ENCODE measurements at places on chromosomes 3 and 15.

- no peak for DNase-seq
Measured at GRCh38 chr3:61237858-61238257, 13.4 kb downstream of the FHIT start.

GRCh38 chr15:79450648-79451047 is 18.5 kb downstream of the MINAR1 start:
- no peak for DNase-seq

DNA sequence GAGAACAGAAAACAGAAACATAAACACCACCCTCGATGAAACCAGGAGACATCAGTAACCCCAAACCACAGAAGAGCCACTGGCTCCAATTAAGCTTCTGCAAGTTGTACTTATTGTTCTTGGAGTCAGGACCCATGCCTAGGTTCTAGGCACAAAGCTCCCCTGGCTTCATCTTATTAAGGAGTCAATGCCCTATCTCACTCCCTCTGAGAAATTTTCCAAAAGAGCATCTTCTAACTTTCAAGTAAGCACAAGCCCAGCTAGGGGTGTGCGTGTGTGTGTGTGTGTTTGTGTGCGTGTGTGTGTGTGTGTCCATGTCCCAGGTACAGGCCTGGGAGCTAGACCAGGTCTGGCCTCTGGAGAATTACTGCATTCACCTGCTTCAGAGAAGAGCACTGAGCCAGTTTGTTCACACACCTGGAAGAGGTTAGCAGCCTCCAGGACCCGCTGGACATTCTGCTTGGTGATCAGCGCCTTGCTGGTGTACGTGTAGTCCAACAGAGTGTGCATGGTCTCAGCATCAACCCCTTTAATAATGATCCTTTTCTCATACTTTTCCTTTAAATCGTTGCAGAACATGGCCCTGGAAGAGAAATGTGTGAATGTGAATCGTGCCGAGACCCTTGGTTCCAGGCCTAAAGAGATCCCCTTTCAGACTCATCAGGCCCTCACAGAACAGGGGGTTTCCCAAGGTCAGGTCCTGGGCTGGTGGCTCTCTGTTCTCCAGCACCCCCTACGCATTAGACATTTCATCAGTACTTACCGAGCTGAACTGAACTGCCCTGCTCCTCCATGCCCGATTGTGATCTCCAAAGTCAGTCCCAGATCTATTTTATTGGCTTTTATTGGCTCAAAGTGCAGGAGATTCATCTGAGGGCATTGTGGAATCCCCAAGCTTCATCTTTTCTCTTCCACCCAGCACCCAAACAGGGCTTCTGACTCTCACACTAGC is 27.8 kb downstream of the KLHL6 start:
- DNase-seq = no peak

DNA sequence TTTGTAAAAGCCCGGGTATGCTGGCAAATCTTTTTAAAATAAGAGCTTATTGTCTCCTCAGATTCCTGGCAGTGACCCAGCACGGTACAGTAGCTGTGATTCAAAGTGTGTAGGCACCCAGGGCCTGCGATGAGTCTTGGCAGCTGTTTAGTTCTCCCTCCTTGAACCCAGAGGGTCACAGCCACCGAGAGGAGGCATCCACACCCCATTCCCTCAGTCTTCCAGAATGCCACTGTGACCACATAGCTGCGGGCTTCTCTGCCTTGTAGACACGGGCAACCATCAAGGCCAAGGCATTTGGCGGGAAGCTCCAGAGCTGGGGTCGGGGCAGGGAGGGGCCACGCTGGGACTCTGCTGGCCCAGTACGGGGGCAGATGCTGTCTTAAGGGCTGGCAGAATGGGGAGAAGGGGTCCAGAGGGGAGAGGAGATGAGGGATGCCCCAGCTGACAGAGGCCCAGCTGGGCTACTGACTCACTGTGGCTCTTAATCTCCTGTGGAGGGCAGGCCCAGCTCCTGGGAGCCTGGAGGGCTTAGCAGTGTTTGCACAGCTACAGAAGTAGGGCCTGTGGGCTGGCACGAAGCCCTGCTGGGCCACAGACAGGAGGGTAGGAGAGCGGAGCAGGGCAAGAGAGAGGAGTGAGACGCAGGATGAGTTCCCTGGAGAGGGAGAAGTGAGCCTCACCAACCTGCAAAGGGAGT is 68.8 kb upstream of the DLG1 start:
- peak; percentile 75 for DNase-seq

GRCh38 chr15:89817701-89818280 is 3.1 kb upstream of the ANPEP start:
- no peak for DNase-seq

- DNase-seq = no peak
Measured at GRCh38 chr3:63523100-63523499, 129.4 kb upstream of the SNTN start.

- no peak for DNase-seq
Measured at GRCh38 chr3:179666030-179666429, 13.2 kb downstream of the USP13 start.

- DNase-seq = no peak
Measured at GRCh38 chr3:71088019-71088708, 495.4 kb downstream of the FOXP1 start.

DNA sequence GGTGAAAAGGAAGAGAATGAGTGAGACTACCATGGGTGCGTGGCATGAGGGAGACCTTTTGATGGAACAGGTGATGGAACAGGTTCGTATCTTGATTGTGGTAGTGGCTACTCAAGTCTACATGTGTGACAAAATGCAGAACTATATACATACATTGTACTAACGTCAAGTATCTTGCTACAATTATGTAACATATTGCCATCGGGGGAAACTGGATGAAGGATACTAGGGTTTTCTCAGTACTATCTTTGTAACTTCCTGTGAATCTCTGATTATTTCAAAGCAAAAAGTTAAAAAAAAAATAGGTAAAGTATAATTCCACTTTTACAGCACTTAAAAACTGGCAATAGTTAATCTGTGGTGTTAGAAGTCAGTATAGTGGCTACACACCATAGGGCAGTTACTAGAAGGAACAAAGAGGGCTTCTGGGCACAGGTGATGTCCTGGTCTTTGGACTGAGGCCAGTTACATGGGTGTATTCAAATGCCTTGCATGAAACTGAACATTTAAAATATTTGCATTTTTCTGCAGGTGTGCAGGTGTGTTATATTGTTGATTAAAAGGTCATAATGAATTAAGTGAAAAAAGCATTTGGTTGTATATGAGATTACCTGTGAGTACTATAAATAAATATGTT is 61.4 kb downstream of the LRRK1 start:
- DNase-seq = no peak

DNA sequence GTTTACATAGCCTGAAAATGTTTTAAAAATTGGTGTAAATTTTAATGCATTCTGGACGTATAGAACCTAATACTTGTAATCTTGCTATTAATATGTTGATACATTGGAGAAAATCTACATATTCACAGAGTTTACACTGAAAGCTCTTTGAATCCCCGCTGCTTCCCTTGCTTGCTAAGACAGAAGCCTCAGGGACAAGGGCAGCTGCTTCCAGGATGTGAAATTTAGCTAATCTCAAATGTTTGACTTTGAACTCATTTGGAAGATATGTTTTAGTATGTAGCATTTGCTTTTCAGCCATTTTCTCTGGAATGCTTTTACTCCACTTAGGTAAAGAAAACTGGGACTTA is 172.0 kb downstream of the RBMS3 start:
- DNase-seq = no peak

- no peak for DNase-seq
Measured at GRCh38 chr3:141240286-141240685, 8.7 kb downstream of the PXYLP1 start.

- peak; percentile 17 for DNase-seq
Measured at GRCh38 chr3:141050576-141051442, at the start of gene SPSB4. SPSB4 (plus strand) TSS chr3:141051347; CDS start chr3:141066105, 14,758 bp downstream.

GRCh38 chr3:123412811-123413604 is 35.9 kb downstream of the ADCY5 start:
- no peak for DNase-seq

- peak; percentile 58 for DNase-seq
Measured at GRCh38 chr15:38176155-38176554, 76.5 kb upstream of the SPRED1 start.

DNA sequence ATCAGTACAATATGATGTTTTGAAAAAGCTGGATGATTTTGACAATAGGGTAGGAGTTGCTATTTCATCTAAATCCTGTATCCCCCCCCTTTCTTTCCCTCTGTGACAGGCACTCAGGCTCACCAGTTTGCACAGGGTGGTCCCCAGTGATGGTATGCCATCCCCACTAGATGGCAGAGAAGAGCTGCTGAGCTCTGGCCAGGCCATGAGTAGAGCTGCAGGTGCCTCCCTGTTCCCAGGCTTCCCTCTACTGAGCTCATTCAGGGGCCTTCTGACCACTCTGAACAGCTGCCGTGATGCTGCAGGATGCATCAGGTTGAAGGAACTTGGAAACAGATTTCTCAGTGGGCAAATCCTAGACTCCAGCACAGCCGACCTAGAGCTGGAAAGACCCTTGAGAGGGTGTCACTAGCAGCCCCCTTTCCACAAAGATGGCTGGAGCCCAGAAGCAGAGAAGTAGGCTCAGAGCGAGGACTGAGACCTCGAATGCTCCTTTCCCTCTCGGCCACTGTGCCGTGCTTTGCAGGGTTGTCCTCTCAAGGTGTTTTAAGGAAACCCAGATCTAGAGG is 45.1 kb downstream of the EFCAB12 start:
- DNase-seq = peak; percentile 48

DNA sequence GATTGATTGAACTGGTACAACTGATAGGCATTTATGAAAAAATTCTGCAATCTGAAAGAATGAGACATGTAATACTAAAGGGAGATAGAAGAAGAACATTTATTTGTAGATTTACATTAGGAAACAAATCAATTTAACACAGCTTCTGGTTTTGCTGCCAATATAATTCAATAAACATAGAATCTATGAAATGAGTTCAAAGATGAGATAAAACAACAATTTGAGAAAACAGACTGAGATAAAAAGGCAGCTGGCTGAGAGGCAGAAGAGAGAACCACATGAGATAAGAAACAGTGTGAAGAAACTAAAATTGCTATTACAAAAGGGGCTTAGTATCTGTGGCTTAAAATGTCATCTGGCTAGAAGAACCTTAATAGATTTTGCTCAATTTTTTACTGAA is 176.6 kb downstream of the PYDC2 start:
- no peak for DNase-seq

GRCh38 chr15:91491101-91491950 is 362.2 kb upstream of the SLCO3A1 start:
- DNase-seq = peak; percentile 5

- DNase-seq = no peak
Measured at GRCh38 chr3:47536221-47536891, 22.8 kb upstream of the ELP6 start.

DNA sequence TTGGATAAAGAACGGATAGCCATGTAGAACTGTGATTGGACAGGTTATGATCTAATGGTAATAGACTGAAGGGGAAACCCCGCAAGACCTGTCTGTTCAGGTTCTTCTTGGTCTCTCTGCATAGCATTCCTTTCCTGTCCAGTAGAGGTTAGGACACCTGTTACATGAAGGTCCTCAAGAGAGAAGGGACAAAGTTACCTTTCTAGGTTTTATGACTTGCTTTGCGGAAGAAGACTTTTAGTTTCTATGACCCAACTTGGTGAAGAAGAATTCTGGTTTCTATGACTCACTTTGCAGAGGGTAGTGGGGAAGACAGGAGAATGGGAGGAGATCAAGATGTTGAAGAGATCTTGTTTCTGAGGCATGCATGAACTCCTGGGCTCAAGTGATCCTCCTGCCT is 97.9 kb upstream of the C3orf80 start:
- DNase-seq = no peak

GRCh38 chr3:77648214-77648613 is 608.3 kb downstream of the ROBO2 start:
- DNase-seq = no peak

DNA sequence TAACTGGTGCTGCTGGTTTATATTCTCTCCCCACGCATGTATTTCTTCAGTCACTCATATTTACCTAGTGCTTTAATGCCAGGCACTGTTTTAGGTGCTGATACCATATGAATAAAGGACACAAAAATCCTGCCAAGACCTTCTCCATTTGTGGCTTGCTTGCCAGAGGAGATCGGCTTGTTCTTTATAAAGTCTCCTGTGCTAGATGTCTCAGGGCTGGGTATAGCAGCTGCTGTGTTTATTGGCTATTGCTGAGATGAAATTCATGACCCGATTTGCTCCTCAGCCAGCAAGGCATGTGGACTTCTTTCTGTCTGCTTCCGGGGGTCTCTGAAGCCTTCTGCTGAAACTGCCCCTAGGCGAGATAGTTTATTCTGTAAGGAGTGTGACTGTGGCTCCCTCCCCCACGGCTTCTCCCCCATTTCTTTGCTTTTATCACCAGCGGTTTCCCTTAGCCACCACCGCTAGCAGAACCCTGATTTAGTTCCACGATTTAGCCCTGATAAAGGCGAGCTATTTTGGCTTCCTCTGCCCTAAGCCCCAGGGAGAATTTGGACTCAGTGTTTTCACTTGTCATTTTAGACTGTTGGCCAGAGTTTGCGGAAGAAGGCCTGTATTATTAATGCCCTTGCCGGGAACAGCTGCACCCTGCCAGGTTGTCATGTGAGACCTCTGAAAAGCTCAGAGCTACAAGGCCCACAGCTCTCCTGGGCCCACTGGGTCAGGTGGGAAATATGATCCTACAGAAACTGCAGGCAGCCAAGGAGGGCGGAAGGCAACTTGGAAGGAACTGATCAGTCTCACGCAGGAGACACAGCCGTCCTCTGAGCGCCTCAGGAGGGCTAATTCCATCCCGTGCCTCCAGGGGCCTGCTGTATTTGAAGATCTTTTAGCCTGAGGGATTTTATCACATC is 46.8 kb downstream of the ST6GAL1 start:
- no peak for DNase-seq

GRCh38 chr3:133130168-133130567 is 92.0 kb downstream of the TMEM108 start:
- peak; percentile 8 for DNase-seq

- DNase-seq = peak; percentile 74
Measured at GRCh38 chr15:71440489-71441110, 325.3 kb downstream of the THSD4 start.

DNA sequence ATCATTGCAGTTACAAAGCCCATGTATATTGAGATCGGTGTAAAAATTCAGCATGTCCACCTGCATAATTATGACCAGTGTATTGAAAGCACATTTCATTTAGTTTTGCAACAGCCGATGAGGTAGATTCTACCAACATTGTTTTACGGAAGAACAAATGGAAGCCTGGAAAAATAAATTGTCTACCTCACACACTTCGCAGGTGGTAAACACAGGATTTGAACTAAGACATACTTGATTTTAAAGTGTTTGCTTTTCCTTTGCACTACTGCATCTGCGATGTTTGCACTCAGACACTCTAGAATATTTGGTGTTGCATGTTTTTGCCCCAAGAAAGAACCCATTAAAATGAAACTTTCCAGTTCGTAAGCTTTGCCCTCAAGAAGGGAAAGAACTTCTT is 148.4 kb downstream of the PGPEP1L start:
- DNase-seq = no peak

- peak; percentile 97 for DNase-seq
Measured at GRCh38 chr3:177589911-177590381, 392.7 kb upstream of the TBL1XR1 start.

- no peak for DNase-seq
Measured at GRCh38 chr3:138213398-138214085, 26.4 kb downstream of the ARMC8 start.

- no peak for DNase-seq
Measured at GRCh38 chr3:137807998-137808397, 43.9 kb downstream of the SOX14 start.

- DNase-seq = no peak
Measured at GRCh38 chr3:62805106-62805505, 70.1 kb downstream of the CADPS start.

- DNase-seq = no peak
Measured at GRCh38 chr3:101817992-101818391, 31.3 kb upstream of the NFKBIZ start.

Data from AG10803 (cell line).